ENCODE measurements at places on chromosomes 5 and 9.

DNA sequence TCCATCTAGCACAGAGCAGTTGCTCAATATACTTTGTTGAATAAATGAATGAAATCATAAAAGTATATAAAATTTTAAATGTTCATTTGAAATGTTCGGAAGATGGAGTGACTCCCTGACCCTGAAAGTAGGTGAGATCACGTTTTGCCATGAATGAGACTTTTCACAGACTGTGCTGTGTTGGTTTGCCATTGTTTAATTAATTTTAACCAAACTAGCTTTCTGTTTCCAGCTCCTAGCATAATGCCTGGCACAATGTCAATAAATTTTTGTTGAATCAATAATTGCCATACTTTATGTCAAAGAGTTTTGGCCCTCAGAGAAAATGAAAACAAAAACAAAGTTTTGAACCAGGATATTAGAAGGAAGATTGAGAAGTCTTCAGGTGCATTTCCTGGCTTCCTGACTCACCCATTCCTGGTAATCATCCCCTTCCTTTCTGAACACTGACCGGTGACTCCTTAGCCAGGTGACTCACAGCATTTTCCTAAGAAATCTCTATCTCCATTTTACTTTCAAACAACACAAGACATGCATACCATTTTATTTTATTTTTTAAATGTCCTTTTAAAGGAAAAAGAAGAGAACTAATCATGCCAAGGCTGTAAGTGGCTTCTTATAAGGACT, 15.1 kb downstream of the SLC28A3 start:
- DNase-seq: no peak
- no peaks in the 10 kb centered on the region for H3K27me3 ChIP-seq
- no peak overlapping the region for H3K4me3 ChIP-seq
- no peaks in the 10 kb centered on the region for H3K36me3 ChIP-seq
- H3K4me1 ChIP-seq: peaks cover 22% of the 10 kb centered on the region

GRCh38 chr9:136784997-136785361, 6.2 kb upstream of the TMEM141 start:
- no peaks in the 10 kb centered on the region for H3K36me3 ChIP-seq
- no peak overlapping the region for H3K27ac ChIP-seq
- H3K4me1 ChIP-seq: no peaks in the 10 kb centered on the region
- no peaks in the 10 kb centered on the region for H3K27me3 ChIP-seq
- no peak overlapping the region for H3K4me3 ChIP-seq

DNA sequence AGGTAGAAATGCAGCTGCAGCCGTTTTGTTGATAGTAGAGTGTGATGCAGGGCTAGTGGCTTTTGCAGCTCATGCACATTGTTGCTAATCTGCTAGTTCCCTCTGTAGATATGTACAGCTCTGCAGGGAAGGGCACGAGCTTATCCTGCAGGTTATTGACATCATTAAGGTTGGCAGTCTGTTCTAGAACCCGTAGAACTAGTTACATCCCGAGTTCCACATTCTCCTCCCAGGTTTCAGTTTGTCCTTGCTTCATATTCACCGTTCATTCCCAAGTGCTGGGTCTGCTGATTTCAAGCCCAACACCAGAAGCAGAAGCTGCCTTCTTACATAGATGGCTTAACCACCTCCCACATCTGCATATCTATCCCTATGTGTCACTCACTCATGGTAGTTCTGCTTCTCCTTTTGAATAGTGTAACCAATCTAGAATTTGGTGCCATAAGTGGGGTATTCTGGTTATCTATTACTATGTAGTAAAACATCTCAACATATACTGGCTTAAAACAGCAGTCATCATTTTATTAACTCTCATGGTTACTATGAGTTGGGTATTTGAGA, 38.1 kb downstream of the CRHBP start:
- no peaks in the 10 kb centered on the region for H3K27me3 ChIP-seq
- H3K4me1 ChIP-seq: no peaks in the 10 kb centered on the region
- DNase-seq: peak; percentile 1
- no peaks in the 10 kb centered on the region for H3K36me3 ChIP-seq

DNA sequence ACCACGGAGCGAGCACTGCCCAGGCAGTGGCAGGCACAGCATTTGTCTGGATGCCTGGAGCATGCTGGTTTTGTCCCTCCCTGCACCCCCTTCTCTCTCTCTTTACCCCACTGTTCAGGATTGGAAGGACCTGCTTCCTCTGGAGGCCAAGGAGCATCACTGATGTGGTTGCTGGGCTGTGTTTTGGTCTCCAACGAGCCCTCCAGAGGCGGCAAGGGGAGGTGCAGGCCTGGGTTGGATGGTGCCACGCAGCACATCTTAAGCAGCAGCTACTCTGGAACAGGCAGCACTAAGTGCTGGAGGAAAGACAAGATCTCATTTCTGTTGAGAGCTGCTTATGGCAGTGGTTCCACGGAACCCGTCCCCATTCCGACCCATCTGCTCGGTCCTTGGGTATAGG, 139.6 kb downstream of the CMYA5 start:
- H3K4me3 ChIP-seq: no peak overlapping the region
- H3K4me1 ChIP-seq: no peaks in the 10 kb centered on the region
- no peak overlapping the region for H3K27ac ChIP-seq
- H3K27me3 ChIP-seq: no peaks in the 10 kb centered on the region

DNA sequence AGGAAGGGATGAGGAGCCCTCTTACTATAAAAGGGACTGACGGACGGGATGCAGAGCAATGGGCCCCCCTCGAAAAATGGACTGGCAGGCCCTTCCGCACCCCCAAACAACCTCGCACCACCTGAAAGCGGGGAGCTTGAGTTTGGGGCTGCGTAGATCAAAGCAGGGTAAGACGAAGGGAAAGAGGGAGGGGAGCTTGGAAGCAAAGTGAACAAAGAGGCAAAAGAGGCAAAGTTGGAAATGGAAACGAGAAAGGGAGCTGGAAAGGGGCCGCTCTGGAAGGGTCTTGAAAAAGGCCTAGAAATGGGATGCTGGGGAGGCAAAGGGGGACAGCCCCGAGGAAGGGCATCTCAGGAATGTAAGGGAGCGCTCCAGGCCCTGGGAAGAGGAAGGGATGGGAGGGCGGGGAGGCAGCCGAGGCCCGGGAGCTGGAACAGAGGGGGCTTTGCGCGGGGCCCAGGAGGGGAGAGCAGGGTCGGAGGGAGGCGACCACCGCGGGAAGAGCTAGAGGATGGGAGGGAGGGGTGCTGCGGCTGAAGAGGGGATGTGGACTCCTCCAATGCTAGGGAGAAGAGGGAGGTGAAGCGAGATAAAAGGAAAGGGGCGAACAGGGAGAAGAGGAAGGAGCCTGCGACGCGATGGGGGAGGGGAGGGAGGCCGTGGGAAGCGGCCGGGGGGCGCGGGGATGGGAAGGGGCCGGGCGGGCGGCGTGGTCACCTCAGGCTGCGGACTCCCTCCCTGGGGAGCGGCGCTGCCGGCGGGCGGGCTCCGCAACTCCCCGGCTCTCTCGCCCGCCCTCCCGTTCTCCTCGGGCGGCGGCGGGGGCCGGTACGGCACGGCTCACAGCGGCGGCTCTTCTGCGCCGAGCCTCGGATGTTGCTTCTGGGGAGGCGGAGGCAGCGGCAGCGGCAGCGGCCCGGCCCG, 577 bp downstream of the RNF145 start:
- no peak for DNase-seq
- peak overlapping the region; percentile 93 for H3K4me3 ChIP-seq
- H3K27me3 ChIP-seq: no peaks in the 10 kb centered on the region
- peak overlapping the region; percentile 83 for H3K27ac ChIP-seq

DNA sequence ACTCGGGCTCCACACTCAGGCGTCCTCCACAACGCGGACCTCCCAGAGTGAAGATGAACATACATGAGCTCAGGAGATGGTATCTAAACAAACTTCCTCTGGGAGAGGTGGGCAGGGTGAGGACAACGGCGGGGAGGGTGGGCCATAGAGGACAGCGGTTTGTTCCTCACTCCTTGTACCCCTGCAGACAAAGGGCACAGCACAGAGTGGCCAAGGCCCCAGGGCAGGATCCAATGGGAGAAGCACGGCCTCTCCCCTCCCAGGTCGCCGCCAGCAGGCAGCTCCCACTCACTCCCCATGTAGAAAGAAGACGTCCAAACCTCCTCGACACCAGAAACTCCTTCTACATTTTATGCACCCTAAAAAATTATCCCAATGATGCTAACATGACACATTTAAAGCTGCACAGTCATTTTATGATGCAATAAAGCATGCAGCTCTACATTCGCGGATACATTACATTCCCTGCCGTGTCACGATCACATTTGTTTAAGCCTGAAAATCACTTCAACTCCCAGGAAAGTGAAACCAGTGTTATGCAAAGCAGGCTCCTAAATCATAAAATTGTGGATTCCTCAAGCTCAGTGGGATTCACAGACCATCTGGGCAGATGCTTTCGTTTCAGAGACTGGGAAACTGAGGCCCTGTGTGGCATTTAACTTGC, 87.5 kb upstream of the SARDH start:
- H3K36me3 ChIP-seq: peaks cover 18% of the 10 kb centered on the region
- H3K4me1 ChIP-seq: peaks cover 40% of the 10 kb centered on the region
- no peak overlapping the region for H3K4me3 ChIP-seq
- no peaks in the 10 kb centered on the region for H3K27me3 ChIP-seq

DNA sequence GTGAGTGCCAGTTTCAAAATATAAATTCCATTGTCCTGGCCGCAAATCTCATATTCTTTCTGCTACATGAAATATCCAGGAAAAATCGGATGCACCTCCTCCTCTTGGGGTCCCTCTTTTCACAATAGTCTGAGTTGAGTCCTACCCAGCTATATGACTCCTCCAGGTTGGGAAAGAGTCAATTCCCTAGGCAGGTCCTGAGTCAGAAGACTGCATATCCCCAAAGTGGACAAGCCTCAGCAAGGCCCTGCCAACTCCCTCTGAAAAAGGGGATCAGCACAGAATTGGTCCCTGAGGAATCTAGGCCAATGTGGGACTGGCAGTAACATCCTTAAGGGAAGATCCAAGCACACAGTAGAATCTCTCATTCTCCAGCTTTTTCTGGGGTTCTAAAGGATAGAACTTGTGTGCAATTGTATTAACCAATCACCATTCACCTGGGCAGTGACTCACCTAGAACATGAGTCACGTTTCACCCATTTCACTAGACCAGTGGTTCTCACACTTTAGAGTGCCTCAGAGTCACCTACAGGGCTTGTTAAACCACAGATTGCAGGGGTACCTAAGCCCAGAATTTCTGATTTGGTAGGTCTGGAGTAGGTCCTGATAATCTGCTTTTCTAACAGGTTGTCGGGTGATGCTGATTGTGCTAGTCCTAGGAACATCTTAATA, 44.7 kb upstream of the TMEM215 start:
- H3K4me1 ChIP-seq: no peaks in the 10 kb centered on the region
- no peak overlapping the region for H3K4me3 ChIP-seq
- no peaks in the 10 kb centered on the region for H3K27me3 ChIP-seq
- H3K27ac ChIP-seq: no peak overlapping the region
- no peak for DNase-seq
- no peaks in the 10 kb centered on the region for H3K36me3 ChIP-seq

DNA sequence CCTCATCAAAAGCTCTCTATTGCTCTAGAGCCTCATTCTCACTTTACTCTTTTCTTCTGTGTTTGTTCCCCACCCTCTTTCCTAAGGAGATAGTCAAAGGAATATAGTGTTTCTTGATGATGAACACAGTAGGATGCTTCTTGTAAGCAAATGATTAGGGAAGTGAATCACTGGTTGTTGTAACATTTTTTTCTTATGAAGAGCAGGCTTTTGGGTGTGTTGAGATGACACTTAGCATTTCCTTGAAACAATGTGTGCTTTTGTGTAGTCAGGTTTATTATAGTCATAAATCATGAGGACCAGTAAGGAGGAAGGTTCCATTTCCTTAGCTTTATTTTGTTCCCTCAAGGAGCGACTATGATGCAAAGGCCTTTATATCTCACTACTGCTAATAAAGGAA, 1991.3 kb upstream of the C9orf72 start:
- no peak overlapping the region for H3K4me3 ChIP-seq
- no peaks in the 10 kb centered on the region for H3K4me1 ChIP-seq
- H3K27me3 ChIP-seq: no peaks in the 10 kb centered on the region
- no peak overlapping the region for H3K27ac ChIP-seq
- no peak for DNase-seq

DNA sequence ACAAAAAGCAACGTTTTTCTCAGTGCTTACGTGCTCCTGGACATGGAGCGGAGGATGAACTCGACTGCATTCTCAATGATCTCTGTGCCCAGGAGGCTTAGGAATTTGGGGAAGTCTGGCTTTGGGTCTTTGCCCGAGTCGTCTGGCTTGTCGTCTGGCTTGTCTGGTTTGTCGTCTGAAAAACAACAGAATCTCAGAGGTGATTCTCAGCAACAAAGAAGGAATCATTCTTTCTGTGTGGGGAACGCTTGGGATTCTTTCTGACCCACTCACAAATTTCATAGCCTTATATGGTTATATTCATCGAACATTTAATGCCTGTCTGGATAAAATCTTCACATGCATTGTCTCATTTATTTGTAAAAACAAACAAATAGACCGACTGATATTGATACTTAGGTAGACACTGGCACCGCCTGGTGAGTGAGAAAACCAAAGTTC, 4.7 kb downstream of the C5orf46 start:
- DNase-seq: no peak
- no peaks in the 10 kb centered on the region for H3K36me3 ChIP-seq
- H3K4me1 ChIP-seq: no peaks in the 10 kb centered on the region

DNA sequence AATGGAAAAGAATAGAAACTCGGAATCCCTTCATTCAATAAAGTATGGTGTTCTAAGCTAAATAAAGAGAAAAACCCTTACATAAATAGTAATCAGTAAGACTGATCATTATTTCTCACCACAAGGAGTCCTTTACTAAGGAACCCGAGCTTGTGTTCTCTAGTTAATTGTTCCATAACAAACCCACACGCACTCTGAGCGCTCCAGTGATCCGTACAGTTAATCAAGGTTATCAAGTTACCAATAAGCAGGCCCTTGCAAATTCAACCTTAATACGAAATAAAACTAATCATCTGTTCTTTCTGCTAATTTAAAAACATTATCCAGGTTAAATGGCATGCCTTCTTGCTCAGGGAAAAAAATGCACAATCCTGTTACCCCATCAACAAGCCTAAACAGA, 224.4 kb downstream of the FRMD3 start:
- H3K36me3 ChIP-seq: no peaks in the 10 kb centered on the region
- no peak overlapping the region for H3K27ac ChIP-seq
- DNase-seq: no peak
- H3K4me1 ChIP-seq: no peaks in the 10 kb centered on the region

- H3K4me1 ChIP-seq: no peaks in the 10 kb centered on the region
- H3K36me3 ChIP-seq: no peaks in the 10 kb centered on the region
- no peak overlapping the region for H3K4me3 ChIP-seq
- H3K27me3 ChIP-seq: no peaks in the 10 kb centered on the region
- no peak overlapping the region for H3K27ac ChIP-seq
Observed at GRCh38 chr5:16483361-16483760, 17.8 kb upstream of the ZNF622 start.

GRCh38 chr9:92406477-92406876, 2.1 kb upstream of the OGN start:
- peaks cover 13% of the 10 kb centered on the region for H3K4me1 ChIP-seq
- H3K27ac ChIP-seq: peak overlapping the region; percentile 3
- no peaks in the 10 kb centered on the region for H3K27me3 ChIP-seq

- no peak overlapping the region for H3K4me3 ChIP-seq
- no peaks in the 10 kb centered on the region for H3K36me3 ChIP-seq
- no peak overlapping the region for H3K27ac ChIP-seq
Observed at GRCh38 chr9:73038089-73038509, 85.2 kb upstream of the ALDH1A1 start.

All from CD14-positive monocyte (primary cell).